ENCODE measurements at places on chromosomes 6 and 20. TPM values are rescaled to one million over a fixed set of nuclear protein-coding genes. Genes with fewer than 3 reads are reported as not detected.
A peak's percentile ranks its signal among the peaks of the same experiment; 100 is the strongest.

- H3K4me3 ChIP-seq = no peak overlapping the region
- H3K27ac ChIP-seq = no peak overlapping the region
- no peaks in the 10 kb centered on the region for H3K36me3 ChIP-seq
- DNase-seq = peak; percentile 28
Measured at GRCh38 chr20:5797843-5798462, 47.8 kb downstream of the SHLD1 start.

GRCh38 chr6:145756170-145756662 is 20.9 kb upstream of the EPM2A start:
- no peaks in the 10 kb centered on the region for H3K36me3 ChIP-seq
- H3K27ac ChIP-seq = no peak overlapping the region
- DNase-seq = peak; percentile 40
- H3K4me3 ChIP-seq = no peak overlapping the region

- DNase-seq = no peak
- no peaks in the 10 kb centered on the region for H3K4me1 ChIP-seq
- H3K4me3 ChIP-seq = no peak overlapping the region
- H3K27ac ChIP-seq = no peak overlapping the region
- H3K27me3 ChIP-seq = no peaks in the 10 kb centered on the region
- H3K36me3 ChIP-seq = no peaks in the 10 kb centered on the region
Measured at GRCh38 chr6:53236241-53236640, 87.6 kb upstream of the GCM1 start.

DNA sequence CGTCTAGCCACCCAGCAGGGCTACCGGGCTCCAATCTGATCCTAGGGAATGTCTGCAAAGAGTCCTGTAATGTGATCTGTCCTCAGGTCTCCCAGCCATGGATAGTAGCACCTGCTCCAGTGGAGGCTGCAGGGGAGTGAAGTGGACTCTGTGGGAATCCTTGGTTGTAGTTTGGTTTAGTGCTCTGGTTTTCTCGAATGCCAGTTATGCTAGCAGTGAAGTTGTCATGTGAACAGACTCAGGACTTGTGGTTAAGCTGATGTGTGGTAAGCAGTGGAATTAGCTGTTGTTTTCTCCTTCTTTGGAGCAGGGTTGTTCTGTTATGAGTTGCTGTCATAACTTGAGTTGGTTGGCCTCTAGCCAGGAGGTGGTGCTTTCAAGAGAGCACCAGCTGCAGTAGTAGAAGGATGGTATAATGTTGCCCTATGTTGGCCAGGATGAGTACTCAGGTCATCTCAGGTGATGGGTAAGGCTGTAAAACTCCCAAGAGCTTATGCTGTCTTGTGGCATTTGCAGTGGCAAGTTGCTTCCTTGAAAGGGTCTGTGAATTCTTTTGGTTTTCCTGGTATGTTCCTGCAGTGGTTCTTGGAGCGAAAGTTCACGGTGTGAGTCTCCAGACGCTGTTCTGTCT is 390.2 kb downstream of the UTRN start:
- DNase-seq = no peak
- no peaks in the 10 kb centered on the region for H3K36me3 ChIP-seq
- H3K27me3 ChIP-seq = no peaks in the 10 kb centered on the region
- no peak overlapping the region for H3K4me3 ChIP-seq

GRCh38 chr6:75349262-75349984 is 64.8 kb upstream of the TMEM30A start:
- peak overlapping the region; percentile 31 for H3K4me3 ChIP-seq
- H3K27me3 ChIP-seq = no peaks in the 10 kb centered on the region
- H3K27ac ChIP-seq = peak overlapping the region; percentile 35
- peak; percentile 23 for DNase-seq
- H3K36me3 ChIP-seq = no peaks in the 10 kb centered on the region

DNA sequence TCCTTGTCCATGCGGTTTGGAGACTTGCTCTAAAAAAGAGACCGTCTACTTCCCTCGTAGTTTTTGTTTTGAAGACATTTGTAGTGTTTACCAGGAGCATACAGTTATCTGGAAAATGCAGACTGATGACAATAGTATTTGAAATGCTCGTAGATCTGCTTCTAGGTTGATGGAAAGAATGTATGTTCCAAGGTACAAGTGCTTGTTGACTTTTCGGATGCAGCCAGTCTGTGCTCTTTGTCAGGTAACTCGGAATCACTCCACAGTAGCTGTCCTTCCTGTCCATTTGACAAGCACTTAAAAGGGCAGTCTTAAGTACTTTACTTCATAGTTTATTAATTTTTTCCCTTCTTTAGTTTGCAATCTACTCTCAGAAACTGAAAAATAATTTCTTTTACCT is 194.8 kb downstream of the ESR1 start:
- no peaks in the 10 kb centered on the region for H3K4me1 ChIP-seq
- H3K27ac ChIP-seq = no peak overlapping the region
- no peak overlapping the region for H3K4me3 ChIP-seq
- no peaks in the 10 kb centered on the region for H3K36me3 ChIP-seq

LIN28B gene
- total RNA-seq = not detected

CRISP2 gene
- total RNA-seq = not detected

All from heart right ventricle (tissue), 16 donors.